Activated CD4-positive, alpha-beta T cell treated with anti-CD3 and anti-CD28 coated beads for 24 hours (primary cell): ENCODE measurements at places on chromosomes 12 and 14.

DNA sequence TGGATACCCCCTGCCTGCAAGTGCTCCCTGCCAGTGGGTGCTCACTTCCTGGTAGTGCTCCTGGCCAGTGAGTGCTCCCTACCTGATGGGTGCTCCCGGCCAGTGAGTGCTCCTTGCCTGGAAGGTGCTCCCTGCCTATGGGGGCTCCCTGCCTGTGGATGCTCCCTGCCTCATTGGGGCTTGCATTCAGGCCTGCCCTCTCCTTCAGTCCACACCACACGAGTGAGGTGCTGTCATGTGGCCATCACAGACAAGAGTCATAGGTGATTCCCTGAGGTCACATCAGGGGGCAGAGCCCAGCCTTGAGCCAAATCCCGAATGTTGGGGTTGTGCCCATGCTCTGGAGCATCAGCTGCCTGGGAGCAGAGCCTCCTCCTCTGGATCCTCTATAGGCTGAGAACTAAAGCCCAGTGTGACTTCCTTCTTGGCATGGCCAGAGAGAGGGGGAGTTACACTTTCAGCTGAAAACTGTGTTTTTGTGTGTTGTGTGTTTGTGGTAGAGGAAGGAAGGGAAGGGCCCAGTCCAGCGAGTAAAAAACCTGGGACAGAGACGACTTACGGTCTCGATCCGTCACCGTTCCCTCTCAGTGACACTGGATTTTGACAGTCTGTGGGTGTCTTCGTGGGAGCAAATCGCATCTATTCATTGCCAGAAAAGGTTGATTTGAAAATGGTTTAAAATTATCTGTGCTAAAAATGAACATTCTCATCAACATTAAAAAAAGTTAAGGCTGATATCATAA, 136.0 kb downstream of the ADGRD1 start:
- DNase-seq, result no peak

- DNase-seq, result no peak
Measured at GRCh38 chr14:100240668-100241032, 1.7 kb downstream of the YY1 start.

GRCh38 chr14:21505012-21505553, 6.1 kb downstream of the METTL3 start:
- DNase-seq, result no peak

- DNase-seq, result no peak
Measured at GRCh38 chr14:34398024-34398423, 64.0 kb downstream of the SPTSSA start.

DNA sequence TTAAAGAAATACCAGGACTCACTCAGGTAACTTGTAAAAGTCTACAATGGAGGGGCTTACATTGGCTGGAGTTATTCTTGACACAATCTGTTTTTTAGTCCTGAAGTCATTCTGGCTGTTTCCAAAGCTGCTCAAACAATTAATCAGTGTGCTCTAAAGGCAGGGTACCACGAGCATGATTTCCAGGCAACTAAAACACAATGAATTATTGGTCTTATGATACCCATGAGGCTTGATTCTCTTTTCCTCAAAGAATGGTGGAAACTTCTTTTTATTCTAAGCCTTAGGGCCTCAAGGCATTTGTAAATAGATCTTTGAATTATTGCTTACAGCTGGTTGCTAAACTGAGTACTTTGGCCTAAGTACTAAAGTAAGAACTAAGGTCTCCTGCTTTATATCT, 199.8 kb upstream of the PDZRN4 start:
- DNase-seq, result no peak

DNA sequence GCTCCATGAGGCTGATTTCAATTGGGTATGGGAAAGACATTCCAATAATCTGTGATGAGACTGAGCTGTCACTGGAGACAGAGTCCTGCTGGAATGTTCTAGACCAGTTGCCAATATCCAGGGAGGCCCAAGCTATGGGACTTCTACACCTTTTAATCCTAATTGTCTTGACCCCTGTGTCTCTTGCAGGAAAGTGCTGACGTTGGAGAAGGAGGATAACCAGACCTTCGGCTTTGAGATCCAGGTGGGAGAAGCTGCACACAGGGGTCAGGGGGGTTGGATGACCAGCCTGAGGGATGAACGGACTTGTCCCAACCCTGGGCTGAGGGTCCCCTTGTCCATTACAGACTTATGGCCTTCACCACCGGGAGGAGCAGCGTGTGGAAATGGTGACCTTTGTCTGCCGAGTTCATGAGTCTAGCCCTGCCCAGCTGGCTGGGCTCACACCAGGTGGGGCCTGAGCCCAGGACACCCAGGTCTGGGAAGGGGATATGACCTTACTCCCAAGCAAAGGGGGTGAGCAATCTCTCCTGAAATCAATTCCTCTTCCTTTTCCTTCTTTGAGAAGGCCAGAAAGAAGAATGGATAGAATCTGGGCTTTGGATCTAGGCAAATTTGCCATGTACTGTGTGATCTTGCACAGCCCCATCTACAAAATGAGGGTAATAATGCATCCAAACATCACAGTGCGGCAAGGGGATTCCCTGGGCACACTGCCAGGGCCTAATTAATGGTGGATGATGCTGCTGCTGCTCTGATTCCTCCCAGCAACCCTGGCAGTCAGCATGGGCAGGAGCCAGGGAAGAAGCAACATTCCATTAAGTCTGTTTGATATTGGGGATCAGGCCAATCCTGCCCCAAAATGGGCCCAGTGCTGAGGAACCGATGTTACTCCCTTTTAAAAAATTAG, 4.2 kb downstream of the TAMALIN start:
- DNase-seq, result no peak

DNA sequence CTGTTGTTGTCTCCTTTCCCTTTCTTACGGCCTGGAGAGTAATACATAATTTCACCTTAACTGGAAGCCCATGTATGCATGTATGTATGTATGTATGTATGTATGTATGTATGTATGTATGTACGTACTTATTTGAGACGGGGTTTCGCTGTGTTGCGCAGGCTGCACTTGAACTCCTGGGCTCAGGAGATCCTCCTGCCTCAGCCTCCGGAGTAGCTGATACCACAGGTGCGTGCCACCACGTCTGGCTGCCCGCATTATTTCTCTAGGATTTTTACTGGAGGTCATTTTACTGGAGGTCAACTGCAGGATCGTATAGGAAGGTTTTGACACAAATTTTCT, 644 bp upstream of the OS9 start:
- no peak for DNase-seq

GRCh38 chr12:128402486-128403243, 135.7 kb downstream of the TMEM132C start:
- no peak for DNase-seq
